ENCODE measurements at places on chromosomes 11 and 22. TPM values are rescaled to one million over a fixed set of nuclear protein-coding genes. Genes with fewer than 3 reads are reported as not detected.

The FIBP gene
- total RNA-seq, result 71.7 TPM

The TREH gene
- total RNA-seq, result not detected

The HOATZ gene
- not detected for total RNA-seq

The IGF2 gene
- 3.3 TPM for total RNA-seq

The TAF6L gene
- 42.9 TPM for total RNA-seq

The BIRC3 gene
- 2.4 TPM for total RNA-seq

The FGF3 gene
- total RNA-seq, result not detected

The FAM83F gene
- total RNA-seq, result not detected

The UPK3A gene
- total RNA-seq, result not detected

The FGF4 gene
- total RNA-seq, result 0.08 TPM

The SSTR3 gene
- not detected for total RNA-seq

The TLCD5 gene
- 6.4 TPM for total RNA-seq

The TRIM48 gene
- not detected for total RNA-seq

The IZUMO1R gene
- total RNA-seq, result not detected

The RCOR2 gene
- 3.3 TPM for total RNA-seq

The CLDN5 gene
- total RNA-seq, result 0.27 TPM

The SOX6 gene
- total RNA-seq, result 1.8 TPM

The KDM4E gene
- not detected for total RNA-seq

The ADAMTS15 gene
- total RNA-seq, result 8.6 TPM
